ENCODE measurements at places on chromosomes 3 and 15. TPM values are rescaled to one million over a fixed set of nuclear protein-coding genes. Genes with fewer than 3 reads are reported as not detected.

The CHP1 gene
- total RNA-seq, result 65.6 TPM

The NLGN1 gene
- total RNA-seq, result 50.2 TPM

The ERICH6 gene
- 0.69 TPM for total RNA-seq

The ANKUB1 gene
- not detected for total RNA-seq

DNA sequence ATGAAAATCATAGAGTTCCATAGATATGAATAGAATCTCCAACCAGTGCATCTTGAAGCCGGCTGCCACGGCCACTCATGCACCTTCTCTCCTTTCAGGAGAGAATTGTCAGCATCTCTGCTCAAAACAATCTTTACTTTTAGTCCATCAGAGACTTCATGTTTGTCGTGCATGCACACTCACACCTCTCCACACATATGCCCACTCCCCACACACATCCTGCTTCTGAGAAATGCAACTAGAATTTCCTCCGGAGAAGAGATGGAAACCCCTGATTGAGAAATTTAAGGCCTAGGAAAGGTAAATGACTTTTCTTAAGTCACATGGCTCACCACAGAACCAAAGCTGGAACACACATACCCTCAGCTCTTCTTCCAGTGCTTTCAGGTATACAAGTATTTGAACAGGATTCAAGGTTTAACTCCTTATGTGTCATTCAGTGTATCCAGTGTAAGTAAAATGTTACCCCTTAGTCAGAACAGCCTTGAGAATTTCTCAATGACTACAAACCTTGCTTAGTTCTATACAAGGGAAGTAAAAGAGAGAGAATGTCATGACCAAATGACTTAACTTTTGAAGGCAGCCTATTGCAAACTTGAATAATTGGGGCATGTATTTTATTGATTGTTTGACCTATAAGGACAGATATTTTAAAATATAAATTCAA is 69.1 kb upstream of the TSEN2 start:
- DNase-seq, result no peak

DNA sequence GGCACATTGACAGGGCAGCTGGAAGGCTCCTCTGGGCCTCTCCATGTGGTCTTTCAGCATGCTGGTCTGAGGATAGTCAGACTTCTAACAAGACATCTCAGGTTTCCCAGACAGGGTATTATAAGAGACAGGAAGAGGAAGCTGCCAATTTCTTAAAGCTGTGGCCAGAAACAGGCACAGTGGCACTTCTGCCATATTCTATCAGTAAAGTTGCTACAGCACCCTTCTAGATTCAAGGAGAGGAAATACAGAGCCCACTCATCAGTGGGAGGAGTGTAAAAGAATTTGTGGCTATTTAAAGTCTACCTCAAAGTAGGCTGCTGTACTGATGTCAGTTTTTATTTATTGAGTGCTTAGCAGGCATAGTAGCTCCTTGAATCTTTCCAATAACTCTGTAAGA is 55.5 kb downstream of the BTD start:
- no peak for DNase-seq

- DNase-seq, result no peak
These were observed 59.4 kb upstream of the IMPG2 start for GRCh38 chr3:101379658-101380376.

- no peak for DNase-seq
These were observed 52.1 kb upstream of the IL12A start for GRCh38 chr3:159936541-159936940.

GRCh38 chr15:52217186-52217585 is 26.0 kb upstream of the GNB5 start:
- peak; percentile 46 for DNase-seq

DNA sequence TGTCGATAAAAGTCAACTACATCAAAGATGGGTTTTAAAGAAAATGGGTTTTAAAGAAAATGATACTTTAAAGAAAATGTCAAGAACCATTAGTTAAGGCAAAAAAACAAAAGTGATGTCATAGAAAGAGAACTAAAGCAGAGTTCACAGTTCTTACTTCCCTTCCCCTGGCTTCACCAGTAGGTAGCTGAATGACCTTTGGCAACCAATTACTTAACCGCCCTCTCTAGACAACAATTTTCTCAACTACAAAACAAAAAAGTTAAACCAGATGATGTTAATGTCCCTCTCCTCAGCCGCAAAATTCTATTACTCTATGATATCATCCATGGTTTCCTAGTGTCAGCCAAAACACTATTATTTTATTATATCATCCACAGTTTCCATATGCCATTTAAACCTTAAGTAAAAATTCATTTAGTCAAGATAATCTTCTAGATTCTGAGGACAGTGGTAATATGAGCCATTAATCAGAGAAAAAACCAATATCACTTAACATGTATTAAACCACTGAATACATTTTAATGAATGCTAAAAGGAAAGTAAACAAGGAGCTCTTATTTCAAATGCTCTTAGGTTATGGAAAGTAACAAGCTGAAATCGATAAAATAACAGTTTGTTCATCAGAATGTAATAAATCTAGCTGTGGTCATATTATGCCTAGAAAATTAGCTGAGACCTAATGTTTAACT is 13.1 kb downstream of the RYK start:
- DNase-seq, result no peak

GRCh38 chr3:93867425-93867824 is 106.3 kb downstream of the PROS1 start:
- DNase-seq, result no peak

DNA sequence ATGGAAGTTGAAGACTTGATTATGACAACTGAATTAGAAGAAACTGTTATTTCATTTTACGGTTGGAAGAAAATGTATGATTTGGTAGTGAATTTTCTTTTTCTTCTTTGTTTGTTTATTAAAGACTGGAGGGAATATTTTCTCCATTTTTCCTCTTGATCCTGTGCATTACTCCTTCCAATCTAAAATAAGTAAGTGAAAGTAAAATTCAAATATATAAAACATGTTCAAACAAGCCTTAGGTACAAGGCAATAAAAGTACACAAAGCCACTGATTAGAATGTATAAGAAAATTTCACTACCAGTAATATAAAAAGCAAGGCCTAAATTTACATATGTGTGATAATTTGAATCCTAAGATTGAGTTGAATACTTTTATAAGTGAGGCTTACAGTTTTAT is 181.2 kb upstream of the MME start:
- DNase-seq, result no peak

DNA sequence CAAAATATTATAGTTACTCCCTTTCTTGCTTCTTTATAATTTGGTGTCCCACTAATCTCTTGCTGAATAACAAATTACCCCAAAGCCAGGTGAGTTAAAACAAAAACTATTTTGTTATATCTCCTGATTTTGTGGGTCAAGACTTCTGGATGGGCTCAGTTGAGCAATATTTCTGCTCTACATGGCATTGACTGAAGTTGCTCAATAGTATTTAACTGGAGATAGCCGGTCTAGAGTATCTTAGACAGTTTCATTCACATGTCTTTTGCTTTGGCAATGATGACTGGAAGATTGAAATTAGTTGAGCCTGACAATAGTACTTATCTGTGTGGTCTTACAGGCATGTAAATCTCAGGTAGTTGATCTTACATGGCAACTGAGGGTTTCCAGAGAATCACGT is 51.0 kb upstream of the TP63 start:
- DNase-seq, result no peak

GRCh38 chr3:150384296-150385212 is 23.5 kb upstream of the TSC22D2 start:
- peak; percentile 40 for DNase-seq

Data from glutamatergic neuron (in vitro differentiated cells).